AG09309 (cell line): ENCODE measurements at places on chromosomes 4 and X.

DNA sequence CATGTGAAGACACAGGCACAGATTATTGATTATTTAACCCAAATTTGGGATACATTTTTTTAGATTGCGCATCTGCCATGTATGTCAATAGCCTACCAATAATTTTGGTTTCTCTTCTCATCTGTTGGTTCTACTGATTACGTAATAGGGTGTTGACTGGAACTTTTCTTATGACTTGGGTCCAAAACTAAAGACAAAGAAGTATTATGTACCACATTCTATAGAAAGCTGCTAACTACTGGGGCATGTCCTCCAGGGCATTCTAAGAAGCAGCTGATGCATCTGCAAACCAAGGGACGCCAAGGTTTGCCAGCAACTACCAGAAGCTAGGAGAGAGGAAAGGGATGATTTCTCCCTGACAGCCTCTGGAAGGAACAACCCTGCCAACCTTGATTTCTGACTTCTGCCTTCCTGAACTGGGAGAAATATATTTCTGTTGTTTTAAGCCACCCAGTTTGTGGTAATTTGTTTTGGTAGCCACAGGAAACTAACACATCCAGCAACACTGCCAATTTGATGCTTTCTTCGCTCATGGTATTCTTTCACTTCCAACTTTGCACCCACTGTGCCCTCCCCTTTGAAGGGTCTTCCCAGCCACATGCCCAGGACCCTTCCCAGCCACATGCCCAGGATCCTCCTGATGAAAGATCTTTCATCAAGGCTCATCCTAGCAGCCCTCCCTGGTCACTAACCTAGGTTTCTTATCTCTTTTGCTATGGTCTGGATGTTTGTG is 15.9 kb upstream of the TLR1 start:
- no peak for DNase-seq

DNA sequence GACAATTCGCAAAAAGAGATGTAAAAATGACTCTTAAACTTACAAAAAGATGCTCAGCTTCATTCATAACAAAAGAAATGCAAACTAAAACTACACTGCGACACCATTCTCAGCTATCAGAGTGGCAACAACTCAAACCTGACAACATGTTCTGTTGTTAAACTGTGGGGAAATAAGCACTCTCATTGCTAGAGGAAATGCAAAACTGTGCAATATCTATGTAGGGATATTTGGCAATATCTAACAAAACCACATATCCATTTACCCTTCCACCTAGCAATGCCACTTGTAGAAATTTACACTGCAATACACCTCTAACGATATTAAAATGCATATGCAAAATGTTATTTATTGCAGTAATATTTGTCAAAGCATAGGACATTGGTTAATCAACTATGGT is 78.3 kb upstream of the EGFL6 start:
- DNase-seq = no peak

DNA sequence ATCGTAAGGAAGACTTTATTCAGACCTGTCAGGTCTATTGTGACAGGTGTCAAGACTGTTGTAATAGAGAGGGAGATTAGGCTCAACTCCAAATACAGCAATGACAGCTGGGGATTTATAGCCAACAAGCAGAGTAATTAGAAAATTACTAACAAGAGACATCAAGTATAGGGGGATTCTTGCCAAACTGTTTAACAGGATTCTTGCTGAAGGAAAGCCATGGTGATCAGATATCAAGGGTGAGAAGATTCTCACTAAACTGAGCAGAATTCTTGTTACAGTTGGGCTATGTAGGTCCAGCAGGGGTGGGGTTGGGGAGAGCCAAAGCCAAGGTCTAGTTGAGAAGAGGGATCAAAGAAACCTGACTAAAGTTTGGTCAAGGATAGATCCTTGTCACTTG is 461.0 kb upstream of the GALNT7 start:
- DNase-seq = no peak

- DNase-seq = no peak
Observed at GRCh38 chr4:84977396-84977795, 10.9 kb upstream of the WDFY3 start.

- DNase-seq = peak; percentile 13
Observed at GRCh38 chr4:15653864-15654592, 1.1 kb downstream of the FBXL5 start.

DNA sequence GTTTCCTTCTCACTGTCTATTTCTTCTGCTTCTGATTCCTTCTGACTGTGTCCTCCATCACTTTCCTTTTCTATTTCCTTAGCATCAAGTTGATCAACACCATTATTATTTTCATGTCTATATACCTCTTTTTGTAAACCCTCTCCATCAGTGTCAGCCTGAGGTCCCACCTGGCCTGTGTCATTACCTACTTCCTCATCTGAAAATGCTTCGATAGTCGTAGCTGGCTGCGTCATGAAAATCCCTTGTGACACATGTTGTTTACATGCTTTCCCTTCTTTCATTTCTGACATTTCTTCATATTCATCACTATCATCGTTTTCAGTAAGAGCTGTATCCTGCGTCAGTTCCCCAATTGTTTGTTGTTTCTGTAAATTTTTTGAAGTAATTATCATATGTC is 39.6 kb downstream of the RPGR start:
- DNase-seq = no peak

GRCh38 chr4:20570981-20571715 is 129.1 kb upstream of the PACRGL start:
- no peak for DNase-seq

- DNase-seq = no peak
Observed at GRCh38 chr4:182832352-182833120, 84.7 kb downstream of the DCTD start.

DNA sequence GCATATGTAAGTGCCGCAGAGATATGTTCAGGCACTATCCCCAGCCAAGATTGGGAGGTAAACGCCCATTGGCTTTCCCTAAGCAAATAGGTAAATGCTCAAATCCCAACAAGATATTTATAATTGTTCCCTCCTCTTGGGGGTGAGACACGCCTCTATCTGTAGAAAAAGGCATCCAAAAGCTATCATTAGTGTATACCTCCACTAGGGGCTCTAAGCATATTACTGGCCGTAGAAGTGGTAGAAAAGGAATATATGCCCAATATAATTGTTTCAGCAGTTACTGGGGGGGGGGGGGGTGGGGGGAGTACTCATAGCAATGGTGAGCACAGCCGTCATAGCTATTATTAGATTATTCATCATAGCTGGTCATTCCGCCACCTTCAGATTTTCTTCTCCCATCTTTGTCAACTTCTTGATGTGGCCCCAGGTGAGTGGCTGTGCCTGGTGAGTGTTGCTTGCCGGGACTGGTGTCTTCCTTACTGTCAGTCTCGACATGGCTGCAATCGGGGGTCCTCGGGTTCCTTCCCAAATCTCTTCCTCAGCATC is 53.3 kb upstream of the WDR1 start:
- DNase-seq = no peak

GRCh38 chrX:119507206-119507605 is 39.0 kb downstream of the SLC25A5 start:
- DNase-seq = no peak

DNA sequence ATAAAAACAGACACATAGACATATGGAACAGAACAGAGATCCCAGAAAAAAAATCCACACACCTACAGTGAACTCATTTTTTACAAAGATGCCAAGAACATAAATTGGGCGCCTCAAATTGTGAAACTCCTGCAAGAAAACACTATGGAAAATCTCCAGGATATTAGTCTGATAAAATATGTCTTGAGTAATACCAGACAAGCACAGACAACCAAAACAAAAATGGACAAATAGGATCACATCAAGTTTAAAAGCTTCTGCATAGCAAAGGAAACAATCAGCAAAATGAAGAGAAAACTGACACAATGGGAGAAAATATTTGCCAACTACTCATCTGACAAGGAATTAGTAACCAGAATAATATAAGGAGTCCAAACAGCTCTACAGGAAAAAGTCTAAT is 337.3 kb upstream of the DIPK2B start:
- DNase-seq = no peak

DNA sequence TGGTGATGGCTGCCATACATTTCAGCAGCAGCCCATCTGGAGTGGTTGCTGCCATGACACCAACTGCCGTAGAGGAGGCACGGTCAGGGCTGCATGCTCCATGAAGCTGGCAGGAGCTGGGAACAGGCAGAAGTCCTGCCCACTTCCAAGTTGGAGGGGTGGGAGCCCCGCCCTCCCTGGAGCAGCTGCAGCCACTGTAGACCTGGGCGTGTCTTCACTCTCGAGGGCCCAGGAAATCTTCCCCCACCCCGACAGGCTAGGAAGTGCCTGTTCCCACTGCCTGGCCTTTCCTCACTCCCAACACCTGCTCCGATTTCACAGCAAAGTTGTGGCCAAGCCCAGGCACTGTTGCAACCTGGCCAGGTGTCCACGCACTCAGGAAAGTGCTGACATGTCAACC is 42.3 kb downstream of the NALF2 start:
- DNase-seq = no peak

DNA sequence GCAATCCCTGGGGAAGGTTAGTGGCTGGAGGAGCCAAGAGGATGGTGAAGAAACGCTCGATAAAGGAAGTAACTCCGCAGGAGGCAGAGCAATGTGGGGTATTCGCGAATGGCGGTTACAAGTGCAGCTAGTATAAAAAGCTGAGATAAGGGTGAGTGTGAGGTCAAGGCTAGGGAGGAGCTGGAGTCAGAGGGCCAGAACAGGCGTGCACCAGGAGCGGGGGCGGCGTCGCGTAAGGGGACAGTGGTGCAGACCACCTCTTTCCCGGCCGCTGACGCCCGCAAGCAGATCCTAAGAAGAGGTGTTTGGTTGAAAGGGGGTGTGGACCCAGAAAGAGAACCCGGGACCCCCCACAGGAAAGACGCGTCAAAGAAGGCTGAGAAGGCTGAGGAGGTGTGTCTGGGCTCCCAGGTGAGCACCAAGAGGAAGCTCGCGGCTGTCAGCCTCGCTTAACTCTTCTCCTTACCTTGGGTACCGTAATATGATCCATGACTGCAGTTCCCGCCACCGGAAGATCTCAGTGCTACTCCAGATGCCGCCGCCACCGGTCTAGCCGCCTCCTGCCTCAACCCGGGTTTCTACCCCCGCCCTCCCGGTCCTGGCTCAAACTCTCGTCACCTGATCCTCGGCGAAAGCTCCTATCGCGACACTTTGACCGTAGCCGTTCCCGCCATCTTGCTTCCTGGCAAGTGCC is at the start of gene MTMR8:
TSS of gene MTMR8 (minus strand) at position 579 of the 694 bp plus-strand sequence. CDS start at position 490, 89 bp downstream.
- no peak for DNase-seq

DNA sequence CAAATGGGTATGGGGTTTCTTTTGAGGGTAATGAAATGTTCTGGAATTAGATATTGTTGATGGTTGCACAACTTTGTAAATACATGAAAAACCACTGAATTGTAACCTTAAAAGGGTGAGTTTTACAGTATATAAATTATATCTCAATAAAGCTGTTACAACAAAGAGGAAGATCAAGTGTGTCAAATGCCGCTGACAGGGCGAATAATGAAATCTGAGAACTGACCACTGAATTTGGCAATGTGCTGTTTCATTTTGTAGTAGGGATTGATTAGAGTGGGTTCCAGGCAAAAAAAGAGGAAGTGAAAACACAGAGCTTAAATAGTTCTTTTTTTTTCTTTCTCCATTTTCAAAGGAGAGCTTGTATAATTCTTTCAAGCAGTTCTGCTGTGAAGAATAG is 161.1 kb upstream of the NAP1L5 start:
- no peak for DNase-seq

DNA sequence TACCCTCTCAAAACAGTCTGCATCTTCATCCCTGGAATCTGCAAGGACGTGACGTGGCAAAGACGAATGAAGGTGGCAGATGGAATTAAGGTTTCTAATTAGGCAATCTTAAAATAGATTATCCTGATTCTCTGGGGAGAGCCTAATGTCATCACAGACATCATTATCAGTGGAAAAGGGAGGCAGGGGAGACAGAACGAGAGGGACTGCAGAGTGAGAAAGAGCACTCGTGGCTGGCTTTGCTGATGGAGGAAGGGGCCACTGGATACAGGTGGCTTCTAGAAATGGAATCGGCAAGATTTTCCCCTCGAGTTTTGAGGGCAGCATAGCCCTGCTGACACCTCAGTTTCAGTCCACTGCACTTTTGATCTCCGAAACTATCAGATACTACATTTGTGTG is 110.6 kb downstream of the ASMT start:
- DNase-seq = no peak

DNA sequence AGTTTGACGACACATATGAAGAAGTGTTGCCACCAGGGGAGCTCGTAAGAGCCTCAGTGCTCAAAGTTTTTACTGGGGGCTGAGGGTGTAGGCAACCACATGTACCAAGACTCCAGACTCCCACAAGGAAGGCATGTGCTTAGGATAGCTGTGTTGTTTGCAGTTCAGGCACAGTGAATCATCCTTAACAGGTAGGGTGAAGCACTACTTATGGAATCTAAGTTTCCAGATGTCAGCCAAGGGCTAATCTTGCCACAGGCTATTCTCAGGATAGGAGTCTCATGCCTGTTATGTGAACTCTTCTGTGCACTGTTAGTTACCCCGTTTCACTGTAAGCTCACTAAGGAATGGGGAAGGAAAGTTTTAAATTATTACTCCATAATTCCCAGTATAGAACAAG is 202.6 kb downstream of the TMA16 start:
- DNase-seq = no peak

DNA sequence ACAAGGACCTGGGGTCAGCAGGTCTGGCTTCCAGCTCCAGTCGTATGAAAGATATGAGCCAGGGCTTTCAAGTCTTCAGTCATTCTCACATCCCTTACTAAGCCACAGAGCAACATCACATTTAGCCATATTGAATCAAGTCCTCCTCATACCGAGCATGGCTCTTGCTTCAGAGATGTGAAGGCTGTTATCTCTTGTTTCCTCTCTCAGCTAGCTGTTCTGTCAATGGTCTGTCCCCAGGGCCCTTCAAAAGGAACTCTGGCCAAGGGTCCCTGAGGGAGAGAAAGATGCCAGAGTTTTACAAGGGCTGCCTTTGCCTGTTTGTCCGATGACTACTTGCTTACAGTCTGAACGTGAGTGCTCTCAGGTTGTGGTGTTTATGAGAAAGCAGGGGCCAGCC is 30.5 kb downstream of the DOCK11 start:
- DNase-seq = no peak

DNA sequence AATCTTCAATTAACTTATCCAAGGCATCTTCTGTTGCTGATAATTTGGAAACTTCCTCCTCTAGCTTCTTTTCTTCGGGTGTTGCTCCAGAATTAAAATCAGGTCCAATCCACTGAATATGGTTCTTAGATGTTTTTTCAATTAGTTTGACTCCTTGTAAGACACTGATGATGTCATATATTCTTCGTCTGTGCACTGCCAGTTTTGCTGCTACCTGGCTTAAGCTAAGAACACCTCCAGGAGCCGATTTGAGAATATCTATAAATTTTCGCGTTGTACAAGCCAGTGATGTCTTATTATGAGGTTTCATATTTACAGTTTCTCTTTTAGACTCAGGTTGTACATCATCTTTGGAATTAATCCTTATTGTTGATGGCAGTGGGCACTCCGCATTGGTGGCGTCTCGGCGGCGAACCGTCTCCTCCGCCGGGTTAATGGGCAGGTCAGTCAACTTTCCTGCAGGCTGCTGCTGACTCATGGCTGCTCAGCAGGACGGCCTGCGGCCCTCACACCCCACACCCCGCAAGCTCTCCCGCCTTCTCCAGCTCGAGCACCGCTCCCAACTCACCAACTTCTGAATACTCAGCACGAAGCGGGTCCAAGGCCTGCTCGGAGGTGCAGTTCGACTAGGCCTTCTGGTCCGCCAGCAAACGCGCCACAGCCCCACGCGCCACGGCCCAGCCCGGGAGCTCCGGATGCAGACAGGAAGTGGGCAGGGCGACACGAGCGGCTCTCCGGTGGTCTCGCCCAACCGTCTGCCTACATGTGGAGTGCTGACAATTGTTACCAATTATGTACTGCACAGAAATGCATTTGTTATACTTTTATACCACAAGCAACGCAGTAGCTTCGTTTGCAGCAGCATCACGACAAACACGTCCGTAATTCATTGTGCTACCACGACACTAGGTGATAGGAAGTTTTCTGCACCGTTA is 49.2 kb upstream of the FHL1 start:
- DNase-seq = no peak
